ENCODE measurements at places on chromosomes 12 and 14.

GRCh38 chr12:29879606-29880308, 96.0 kb upstream of the TMTC1 start:
- no peak for DNase-seq

DNA sequence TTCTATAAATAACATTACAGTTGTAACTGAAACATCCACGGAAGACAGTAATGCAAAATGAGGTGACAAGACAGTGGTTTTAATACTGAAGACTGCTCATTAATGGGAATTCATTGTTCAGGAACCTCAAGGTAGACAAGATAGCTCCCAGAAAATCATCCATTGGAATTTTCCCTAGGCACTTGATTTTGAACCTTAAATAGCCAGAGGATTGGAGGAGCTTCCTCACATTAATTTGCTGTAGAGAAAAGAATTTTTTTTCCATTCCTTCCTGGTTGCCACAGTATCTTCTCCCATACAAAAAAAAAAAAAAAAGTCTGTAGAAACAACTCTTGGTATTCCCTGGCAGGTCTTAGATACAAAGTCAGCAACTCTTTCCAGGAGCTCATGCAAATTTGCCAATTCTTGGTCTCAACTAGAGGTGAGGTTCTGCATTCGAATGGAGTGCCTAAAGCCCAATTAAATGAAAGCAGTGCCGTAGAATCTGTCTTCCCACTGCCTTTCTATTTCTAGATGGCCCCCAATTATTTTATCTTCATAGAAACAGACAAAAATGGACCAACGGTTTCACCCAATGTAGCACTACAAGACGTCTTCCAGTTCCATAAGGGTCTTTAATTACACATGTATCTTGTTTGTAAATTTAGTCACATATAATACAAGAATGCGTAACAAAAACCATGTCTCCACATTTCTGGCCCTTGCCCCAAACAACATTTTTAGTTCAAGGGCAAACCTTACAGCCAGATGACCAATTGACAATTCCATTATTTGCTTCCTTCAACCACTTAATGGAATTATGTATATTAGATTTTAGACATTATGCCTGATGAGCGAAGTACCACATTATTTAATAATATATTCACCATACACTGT, 13.5 kb downstream of the SLC38A2 start:
- no peak for DNase-seq

- peak; percentile 58 for DNase-seq
Measured at GRCh38 chr12:64890873-64891468, 66.5 kb downstream of the TBC1D30 start.

DNA sequence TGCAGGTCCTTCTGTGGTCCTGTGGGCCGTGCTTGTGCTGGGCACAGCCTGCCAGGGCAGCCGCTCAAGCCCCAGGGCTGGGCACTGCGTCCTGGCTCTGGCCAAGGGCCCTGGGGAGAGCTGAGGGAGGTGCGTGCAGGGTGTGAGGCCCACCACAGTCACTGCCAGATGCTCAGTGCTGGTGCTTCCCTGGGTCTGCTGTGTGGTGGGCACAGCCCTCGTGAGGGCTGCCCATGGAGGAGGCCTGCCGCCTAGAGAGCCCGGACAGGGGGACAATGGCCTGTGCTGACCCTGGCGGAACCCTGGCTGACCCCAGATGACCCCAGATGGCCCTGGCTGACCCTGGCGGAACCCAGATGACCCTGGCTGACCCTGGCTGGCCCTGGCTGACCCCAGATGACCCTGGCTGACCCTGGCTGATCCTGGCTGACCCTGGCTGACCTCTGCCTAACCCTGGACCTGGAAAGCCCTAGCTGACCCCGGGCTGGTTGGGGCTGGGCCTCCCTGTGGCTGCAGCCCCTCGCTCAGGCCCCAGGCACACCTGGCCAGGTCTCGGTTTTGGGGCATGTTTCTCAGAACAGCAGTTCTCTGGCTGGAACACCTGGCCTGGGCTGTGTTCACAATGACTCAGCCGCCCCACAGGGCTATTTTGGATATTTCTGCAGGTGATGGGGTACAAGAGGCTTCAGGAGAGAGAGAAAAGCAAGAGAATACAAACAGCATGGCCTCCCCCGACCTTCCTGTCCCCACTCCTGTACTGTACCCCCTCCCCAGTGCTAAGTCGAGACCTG, 55.4 kb downstream of the TMEM121 start:
- no peak for DNase-seq
